ENCODE measurements at places on chromosomes 1 and 21.

DNA sequence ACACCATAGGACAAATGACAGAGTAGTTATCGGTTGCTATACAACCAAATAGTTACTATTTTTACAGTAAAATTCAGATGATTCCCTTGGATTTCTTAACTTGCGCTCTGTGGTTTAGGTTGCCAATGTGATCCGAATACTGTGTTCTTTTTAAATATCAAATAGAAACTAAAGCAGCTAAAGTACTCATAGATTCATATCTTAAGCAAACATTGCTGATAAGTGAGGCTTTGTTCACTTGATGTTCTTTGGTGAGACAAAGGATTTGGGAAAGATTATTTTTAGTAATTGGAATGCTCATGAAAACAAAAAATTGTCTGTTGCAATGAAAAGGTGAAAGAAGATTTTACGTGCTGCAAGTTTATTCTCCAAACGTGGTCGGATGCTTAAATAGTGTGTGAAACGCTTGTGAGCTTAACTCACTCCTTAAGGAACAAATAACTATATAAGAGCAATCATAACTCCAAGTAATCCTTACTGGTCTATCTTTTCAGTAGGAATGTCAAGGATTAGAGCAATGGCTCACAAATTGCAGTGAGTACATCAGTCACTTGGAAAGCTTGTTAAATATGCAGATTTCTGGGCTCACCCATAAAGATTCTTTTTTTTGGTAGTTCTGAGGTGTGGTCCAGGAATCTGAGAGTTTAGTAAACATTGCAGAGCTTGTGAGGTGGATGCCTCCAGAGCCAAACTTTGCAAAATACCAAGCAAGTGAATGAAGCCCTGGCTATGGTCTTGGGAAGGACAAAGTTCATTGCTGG lies 31.8 kb upstream of the PDC start:
- DNase-seq = no peak

- DNase-seq = no peak
Observed at GRCh38 chr1:156390469-156391365, 21.7 kb downstream of the RHBG start.

GRCh38 chr1:67214420-67215174 lies 48.3 kb downstream of the IL23R start:
- peak; percentile 29 for DNase-seq

DNA sequence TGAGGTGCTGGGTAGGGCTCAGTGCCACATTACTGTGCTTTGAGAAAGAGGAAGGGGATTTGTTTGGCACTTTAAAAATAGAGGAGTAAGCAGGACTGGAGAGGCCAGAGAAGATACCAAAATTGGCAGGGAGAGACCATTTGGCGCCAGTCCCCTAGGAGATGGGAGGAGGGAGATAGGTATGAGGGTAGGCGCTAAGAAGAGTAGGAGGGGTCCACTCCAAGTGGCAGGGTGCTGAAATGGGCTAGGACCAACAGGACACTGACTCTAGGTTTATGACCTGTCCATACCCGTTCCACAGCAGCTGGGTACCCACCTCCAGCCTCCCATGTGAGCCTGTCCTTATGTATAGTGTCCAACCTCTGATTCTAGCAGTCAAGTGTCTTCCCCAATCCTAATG lies 1.0 kb upstream of the CRTC2 start:
- DNase-seq = no peak

GRCh38 chr1:37100310-37100709 lies 66.0 kb upstream of the GRIK3 start:
- DNase-seq = no peak

- no peak for DNase-seq
Observed at GRCh38 chr1:206790502-206791250, 18.4 kb upstream of the IL10 start.

- no peak for DNase-seq
Observed at GRCh38 chr21:41441546-41441945, 15.5 kb downstream of the MX1 start.

GRCh38 chr1:17470021-17470799 lies 30.7 kb upstream of the RCC2 start:
- DNase-seq = no peak

DNA sequence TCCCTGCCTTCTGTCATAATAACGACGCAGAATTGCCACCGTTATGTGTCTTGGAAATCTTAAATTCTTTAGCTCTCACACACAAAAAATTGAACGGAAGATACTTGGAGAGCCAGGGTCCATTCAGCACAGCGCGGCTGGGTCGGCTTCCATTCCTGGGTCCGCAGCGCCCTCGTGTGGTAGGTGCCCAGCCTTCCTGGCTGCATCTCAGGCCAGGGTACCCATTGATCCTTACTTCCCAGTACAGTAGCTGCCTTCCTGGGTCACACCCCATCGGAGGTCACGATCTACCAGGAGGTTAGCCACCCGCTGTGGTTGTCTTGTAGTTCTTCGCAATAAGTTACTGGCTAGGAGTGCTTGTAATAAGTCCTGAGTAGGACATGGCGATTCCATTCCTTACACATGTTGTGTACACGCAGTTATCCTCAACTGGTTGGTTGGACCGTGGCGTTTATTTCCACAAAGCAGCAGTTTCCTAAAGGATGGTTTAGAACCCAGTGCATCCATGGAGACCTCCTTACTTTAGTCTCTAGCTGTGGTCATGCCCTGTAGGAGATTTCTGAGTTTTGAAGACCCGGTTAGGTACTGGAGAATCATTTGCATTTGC lies 9.9 kb upstream of the MTARC1 start:
- peak; percentile 87 for DNase-seq

GRCh38 chr1:33949570-33949969 lies 85.7 kb downstream of the HMGB4 start:
- no peak for DNase-seq

DNA sequence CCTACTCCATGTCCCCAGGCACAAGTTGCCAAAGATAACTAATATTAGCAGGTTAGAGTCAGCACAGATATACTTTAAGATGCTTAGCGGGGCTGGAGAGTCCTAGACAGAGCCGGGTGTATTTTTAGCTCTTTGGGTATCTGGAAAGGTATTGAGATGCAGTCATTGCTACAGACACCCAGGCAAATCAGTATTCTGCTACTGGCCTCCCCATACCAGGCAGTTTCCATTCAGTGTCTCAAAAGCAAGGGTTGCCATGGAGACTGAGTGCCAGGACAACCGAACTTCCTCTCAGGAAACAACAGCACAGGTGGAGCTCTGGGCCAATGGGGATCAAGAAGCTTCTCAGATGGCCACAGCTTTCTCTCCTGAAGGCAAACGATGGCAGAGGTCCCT lies 45.3 kb downstream of the KCNC4 start:
- DNase-seq = no peak

DNA sequence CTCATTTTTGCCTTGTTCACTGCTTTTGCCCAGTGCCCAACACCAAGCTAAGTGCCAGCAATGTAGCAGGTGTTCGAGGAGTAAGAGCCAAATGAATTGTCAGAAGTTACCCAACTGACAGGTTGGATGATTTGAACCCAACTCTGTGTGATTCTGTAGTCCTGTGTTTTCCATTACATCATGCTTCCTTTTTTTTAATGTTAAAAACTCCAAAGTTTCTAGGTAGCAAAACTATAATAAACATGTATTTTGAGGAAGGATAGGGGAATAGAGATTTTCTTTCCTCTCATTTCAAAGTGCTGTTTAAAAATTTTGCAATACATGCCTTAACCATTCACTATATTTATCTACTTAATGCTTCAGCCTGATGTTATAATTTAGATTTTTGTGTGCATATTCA lies 34.1 kb downstream of the BCL9 start:
- DNase-seq = no peak

DNA sequence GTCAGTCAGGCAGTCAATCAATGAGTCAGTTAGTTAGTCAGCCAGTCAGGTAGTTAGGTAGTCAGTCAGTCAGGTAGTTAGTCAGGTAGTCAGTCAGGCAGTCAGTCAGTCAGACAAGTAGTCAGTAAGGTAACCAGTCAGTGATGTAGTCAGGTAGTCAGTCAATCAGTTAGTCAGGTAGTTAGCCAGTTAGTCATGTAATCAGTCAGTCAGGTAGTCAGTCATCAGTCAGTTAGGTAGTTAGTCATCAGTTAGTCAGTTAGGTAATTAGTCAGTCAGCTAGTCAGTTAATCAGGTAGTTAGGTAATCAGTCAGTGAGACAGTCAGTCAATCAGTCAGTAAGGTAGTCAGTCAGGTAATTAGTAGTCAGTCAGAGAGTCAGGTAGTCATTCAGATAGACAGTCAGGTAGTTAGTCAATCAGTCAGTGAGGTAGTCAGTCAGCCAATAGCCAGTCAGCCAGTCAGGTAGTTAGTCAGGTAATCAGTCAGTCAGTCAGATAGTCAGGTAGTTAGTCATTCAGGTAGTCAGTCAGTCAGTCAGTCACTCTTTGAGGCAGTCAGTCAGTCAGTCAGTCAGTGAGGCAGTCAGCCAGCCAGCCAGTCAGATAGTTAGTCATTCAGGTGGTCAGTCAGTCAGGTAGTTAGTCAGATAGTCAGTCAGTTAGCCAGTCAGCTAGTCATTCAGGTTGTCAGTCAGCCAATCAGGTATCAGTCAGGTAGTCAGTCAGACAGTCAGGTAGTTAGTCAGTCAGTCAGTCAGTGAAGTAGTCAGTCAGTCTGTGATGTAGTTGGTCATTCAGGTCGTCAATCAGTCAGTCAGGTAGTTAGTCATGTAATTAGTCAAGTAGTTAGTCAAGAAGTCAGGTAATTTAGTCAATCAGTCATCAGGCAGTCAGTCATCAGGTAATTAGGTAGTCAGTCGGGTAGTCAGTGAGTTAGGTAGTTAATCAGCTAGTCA lies 15.3 kb downstream of the KRTAP10-1 start:
- no peak for DNase-seq

- DNase-seq = no peak
Observed at GRCh38 chr1:117364240-117364639, 3.0 kb upstream of the MAN1A2 start.

GRCh38 chr1:192657760-192658159 lies 21.8 kb downstream of the RGS13 start:
- DNase-seq = no peak

- DNase-seq = no peak
Observed at GRCh38 chr1:246773213-246773641, 49.0 kb downstream of the SCCPDH start.

DNA sequence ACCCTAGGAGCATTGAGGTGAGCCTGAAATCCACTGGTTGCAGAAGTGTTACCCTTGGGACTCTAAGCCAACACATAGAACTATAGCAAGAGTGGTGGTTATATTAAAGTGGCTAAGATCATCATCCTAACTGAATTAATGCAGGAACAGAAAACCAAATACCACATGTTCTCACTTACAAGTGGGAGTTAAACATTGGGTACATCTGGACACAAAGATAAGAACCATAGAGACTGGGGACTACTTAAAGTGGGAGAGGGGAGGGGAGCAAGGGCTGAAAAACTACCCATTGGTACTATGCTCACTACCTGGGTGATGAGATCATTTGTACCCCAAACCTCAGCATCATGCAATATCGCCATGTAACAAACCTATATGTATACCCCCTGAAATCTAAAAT lies 100.0 kb downstream of the SLC25A24 start:
- DNase-seq = no peak

- no peak for DNase-seq
Observed at GRCh38 chr21:33684923-33685560, 42.7 kb downstream of the ITSN1 start.

DNA sequence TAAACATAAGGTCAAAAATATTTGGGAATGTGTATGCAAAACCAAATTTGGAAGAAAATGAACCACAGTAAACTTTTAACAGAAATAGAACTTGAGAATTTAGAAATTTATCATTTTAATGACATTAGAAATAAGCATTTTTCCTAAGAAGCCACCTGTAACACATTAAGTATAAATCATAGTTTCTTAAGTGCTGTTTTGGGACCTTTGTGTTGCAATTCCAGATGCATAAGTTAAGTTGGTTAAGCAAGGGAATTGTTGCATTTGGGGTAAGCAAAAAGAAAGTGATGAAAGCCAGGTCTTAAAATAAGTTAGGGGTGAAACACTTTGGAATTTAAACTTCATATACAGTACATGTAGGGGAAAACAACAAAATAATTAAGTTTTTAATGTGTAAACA lies 49.8 kb downstream of the CDKN2C start:
- DNase-seq = no peak

DNA sequence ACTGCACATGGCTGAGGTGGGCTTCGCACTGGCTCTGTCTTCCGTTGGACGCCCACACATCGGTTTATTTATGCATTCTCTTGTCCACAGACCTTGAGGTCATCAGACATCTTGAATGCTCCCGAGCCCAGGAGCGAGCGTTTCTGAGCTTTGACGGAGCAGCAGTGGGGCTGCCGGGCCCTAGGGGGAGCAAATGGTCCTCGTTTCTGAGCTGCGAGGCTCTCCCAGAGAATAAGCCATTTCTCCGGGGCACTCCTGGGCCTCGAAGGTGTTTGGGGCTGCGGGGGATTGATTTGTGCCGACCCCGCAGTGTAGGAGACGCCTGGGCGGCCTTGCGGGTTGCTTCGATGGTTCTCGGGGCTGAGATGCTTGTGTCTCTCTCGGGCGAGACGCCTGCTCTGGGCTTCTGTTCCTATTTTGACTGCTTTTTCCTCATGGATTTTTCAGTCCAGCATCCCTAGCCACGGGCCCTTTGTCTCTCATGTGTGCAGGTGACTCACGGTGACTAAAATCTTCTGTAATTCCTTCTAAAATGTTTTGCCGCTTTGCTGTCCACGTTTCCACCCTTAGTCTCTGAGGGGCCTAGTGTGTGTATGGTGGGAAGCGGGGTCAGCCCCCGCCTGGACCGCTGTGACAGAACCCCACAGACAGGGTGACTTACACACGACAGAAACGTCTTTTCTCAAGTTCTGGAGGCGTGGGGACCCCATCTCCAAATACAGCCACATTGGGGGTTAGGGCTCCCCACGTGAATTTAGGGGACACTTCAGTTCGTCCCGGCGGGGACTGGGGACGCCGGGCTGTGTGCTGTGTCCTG lies 62.1 kb downstream of the FAAP20 start:
- DNase-seq = peak; percentile 38

DNA sequence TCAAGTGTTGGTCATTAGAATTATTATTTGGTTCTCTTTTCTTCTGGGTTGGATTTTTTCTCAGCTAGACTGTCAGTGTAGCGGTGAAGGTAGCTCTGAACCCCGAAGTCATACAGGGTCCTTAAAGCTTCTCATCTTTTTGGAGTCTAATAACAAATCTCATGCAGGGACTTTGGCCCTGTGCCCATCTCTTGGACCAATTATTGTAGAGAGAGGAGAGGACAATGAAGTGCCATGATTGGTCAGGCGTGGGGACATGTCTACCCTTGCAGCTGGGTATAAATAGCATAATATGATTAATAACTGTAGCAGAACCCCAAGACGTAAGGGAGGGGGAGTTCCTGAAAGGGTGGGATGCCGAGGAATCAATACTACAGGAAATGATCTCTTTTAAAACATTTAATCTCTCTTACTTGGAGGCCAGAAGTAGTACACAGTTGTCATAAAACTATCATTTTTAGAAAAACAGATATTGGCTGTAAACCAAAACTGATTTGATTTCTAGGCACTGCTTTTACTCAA lies 8.8 kb downstream of the MAGI3 start:
- no peak for DNase-seq

DNA sequence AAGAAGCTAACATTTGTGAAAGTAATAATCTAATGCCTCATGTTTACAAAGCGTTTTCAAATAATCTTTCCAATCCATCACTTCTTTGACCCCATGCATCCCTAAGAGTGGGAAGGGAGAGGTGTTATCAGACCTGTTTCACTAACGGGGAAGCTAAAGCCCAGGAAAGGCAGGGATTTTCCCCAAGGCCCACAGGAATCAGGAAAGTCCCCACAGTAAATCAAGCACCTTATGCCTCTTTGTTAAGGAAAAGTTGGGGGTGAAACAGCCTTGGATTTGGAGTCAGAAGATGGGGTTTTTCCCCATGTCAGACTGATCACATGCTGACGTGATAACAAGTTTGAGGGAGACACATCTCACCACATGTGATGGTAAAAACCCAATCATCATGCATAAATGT lies 20.0 kb upstream of the ANGPTL7 start:
- no peak for DNase-seq

GRCh38 chr21:31838586-31839355 lies 34.0 kb upstream of the HUNK start:
- DNase-seq = no peak
